Activated T-helper 2 cell treated with anti-CD3 and anti-CD28 coated beads, Interferon-gamma antibody, Interleukin-2, Interleukin-4, amounts not matched to agents 10 μg/mL and 5 μg/mL and 100 μg/mL, durations not matched to agents 14 hours and 24 hours and 36 hours (primary cell): ENCODE measurements at places on chromosomes 12 and 14. TPM values are rescaled to one million over a fixed set of nuclear protein-coding genes. Genes with fewer than 3 reads are reported as not detected.

HHIPL1 gene
- not detected in 2 replicates for total RNA-seq

FAR2 gene
- total RNA-seq: 3.8 and 4.3 TPM in 2 replicates

- H3K27me3 ChIP-seq: peaks cover 12% of the 10 kb centered on the region
- H3K4me1 ChIP-seq: no peaks in the 10 kb centered on the region
- H3K4me3 ChIP-seq: no peak overlapping the region
Observed at GRCh38 chr14:32217301-32217700, 14.2 kb upstream of the RNU6-8 start.

- H3K27me3 ChIP-seq: no peaks in the 10 kb centered on the region
- H3K36me3 ChIP-seq: no peaks in the 10 kb centered on the region
- no peak for DNase-seq
- H3K4me1 ChIP-seq: no peaks in the 10 kb centered on the region
Observed at GRCh38 chr12:97503073-97503855, 40.7 kb downstream of the RMST start.

DNA sequence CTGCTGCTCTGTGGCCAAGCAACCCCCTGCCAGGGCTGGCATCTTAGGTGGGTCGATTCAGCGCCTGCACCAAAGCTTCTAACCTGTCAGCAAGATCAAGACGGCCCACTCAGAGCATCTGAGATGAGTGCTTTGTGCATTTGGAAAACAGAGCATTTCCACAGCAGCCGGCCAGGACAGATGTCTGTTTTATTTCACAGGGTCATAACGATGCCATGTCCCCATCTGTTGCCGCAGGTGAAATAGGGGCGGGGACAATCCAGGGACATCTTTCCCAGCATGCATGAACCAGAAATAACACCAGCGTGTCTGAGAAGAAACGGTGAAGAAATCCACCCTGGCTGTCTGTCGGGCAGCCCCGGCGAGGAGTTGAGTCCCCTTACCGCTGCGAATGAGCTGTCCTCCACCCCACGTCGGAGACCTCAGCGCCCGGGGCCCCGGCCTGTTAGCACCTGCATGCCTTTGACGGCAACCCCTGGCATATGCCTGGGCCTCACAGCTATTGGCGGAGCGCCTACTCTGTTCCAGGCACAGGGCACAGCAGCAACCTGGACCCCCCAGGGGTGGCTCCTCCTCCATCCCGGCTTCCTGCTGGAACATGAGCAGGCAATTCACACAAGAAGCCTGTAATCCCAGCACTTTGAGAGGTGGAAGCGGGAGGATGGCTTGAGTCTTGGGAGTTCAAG lies 30.6 kb upstream of the ULK1 start:
- no peak overlapping the region for H3K27ac ChIP-seq
- no peak for DNase-seq
- no peaks in the 10 kb centered on the region for H3K36me3 ChIP-seq
- H3K4me3 ChIP-seq: no peak overlapping the region
- peaks cover 2% of the 10 kb centered on the region for H3K4me1 ChIP-seq
- no peaks in the 10 kb centered on the region for H3K27me3 ChIP-seq

- H3K36me3 ChIP-seq: no peaks in the 10 kb centered on the region
- no peak for DNase-seq
- peaks cover 8% of the 10 kb centered on the region for H3K4me1 ChIP-seq
- no peak overlapping the region for H3K4me3 ChIP-seq
Observed at GRCh38 chr12:49905718-49906314, 2.1 kb upstream of the FAIM2 start.
